ENCODE measurements at places on chromosomes 11 and 22. TPM values are rescaled to one million over a fixed set of nuclear protein-coding genes. Genes with fewer than 3 reads are reported as not detected.

GRCh38 chr11:128900468-128900867 is 9.3 kb downstream of the KCNJ5 start:
- H3K27ac ChIP-seq: no peak overlapping the region
- peaks cover 12% of the 10 kb centered on the region for H3K27me3 ChIP-seq
- no peaks in the 10 kb centered on the region for H3K36me3 ChIP-seq
- H3K4me3 ChIP-seq: no peak overlapping the region
- no peak for DNase-seq

DNA sequence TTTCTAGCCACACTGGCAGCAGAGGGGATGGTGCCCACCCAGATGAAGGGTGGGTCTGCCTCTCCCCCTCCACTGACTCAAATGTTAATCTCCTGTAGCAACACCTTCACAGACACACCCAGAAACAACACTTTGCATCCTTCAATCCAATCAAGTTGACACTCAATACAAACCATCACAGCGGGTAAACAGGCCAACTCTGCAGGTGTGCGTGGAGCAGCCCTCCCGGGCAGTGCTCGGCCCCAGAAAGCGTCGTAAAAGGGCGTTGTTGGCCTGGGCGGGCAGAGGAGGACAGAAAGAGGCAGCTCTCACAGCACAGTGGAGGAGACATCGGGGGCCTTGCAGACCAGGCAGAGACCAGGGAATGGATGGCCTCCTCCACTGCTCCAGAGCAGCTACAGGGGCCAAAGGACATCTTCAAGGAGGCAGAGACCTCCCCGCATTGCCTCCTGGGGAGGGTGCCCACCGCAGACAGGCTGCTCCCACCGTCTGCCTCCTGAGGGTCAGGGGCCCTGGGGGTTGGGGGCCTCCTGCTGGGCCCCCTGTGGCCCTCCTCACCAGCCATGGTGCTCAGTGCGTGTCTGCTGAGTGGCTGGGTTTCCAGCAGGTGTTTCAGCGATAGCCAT is 56.1 kb upstream of the FADD start:
- H3K4me3 ChIP-seq: no peak overlapping the region
- peaks cover 26% of the 10 kb centered on the region for H3K27me3 ChIP-seq
- H3K36me3 ChIP-seq: no peaks in the 10 kb centered on the region
- no peaks in the 10 kb centered on the region for H3K4me1 ChIP-seq

DNA sequence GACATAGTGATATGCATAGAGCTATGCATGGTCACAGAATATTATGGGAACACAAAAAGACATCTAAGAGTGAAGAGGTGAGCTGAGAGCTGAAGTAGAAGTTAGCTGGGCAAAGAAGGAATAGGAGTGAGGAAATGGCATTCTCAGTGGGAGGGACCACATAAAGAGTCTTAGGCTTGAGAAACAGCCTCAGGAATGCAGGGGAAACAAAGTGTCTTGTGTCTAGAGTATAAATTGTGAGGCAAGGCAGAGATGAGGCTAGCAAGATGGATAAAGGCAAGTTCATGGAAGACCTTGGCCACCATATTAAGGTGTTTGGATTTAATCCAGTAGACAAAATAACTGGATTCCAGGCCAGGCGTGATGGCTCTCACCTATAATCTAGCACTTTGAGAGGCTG is 40.6 kb upstream of the CRTAM start:
- H3K27ac ChIP-seq: no peak overlapping the region
- no peak overlapping the region for H3K4me3 ChIP-seq
- H3K36me3 ChIP-seq: peaks cover 19% of the 10 kb centered on the region
- no peaks in the 10 kb centered on the region for H3K4me1 ChIP-seq
- DNase-seq: no peak

C22orf31 gene
- total RNA-seq: not detected

Data from activated CD4-positive, alpha-beta memory T cell treated with anti-CD3 and anti-CD28 coated beads for 36 hours (primary cell).